ENCODE measurements at places on chromosomes 12 and 14. TPM values are rescaled to one million over a fixed set of nuclear protein-coding genes. Genes with fewer than 3 reads are reported as not detected.
A peak's percentile ranks its signal among the peaks of the same experiment; 100 is the strongest.

The ERP27 gene
- not detected for total RNA-seq

DNA sequence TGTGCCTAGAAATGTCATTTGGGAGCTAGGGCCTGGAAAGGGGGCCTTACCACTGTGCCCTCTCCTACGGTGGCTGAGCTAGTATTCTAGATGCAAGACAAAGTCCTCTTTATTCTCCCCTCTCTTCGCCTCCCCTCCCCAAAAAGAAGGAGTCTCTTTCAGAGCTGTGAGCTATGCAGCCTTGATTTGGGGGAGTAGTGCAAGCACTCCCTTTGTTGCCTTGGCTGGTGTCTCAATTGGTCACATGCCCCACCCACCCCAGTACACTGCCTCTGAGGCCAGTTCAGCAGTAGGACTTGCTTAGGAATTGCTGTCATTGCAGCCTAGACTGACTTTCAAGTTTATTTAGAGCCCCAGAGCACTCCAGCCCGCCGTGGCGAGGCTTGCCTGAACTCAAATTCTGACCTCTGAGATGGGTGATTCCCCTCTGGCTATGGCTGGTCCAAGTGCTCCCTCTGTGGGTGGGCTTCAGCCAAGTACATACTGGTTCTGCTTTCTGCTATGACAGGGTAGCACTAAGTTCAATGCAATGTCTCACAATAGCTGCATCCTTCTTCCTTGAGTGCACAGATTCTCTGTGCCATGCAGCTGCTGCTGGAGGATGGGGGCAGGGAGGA, 37.0 kb upstream of the FBXO33 start:
- no peak for DNase-seq

GRCh38 chr12:122827258-122827657, 8.0 kb upstream of the HIP1R start:
- DNase-seq = no peak

GRCh38 chr14:27435923-27436670, 838.3 kb upstream of the NOVA1 start:
- DNase-seq = no peak

GRCh38 chr12:39235990-39236767, 206.7 kb downstream of the KIF21A start:
- DNase-seq = peak; percentile 74

The MYF6 gene
- total RNA-seq = not detected

GRCh38 chr14:92986254-92987147, 63.6 kb downstream of the CHGA start:
- DNase-seq = peak; percentile 49

DNA sequence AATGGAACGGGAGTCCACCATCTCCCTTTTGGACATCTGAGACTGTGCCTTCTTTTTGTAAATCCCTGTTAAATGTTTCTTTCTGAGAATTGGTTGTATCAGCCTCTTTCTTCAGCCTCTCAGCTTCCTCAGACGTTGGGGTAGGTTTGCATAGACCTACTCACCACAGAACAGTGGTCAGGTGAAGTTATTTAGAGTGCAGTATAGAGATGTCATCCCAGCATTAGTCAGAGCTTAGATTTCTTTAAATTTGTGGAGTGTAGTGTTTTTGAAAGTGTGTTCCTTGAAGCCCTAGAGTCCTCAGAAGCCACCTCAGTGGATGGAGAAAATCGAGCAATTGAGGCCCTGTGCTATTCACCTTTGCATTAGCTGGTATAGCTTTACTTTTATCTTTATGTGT, 8.9 kb upstream of the EEA1 start:
- no peak for DNase-seq
